ENCODE measurements at places on chromosomes 2 and 18.

GRCh38 chr2:233832869-233833311 is 21.4 kb downstream of the HJURP start:
- DNase-seq, result no peak

- no peak for DNase-seq
These were observed 426.3 kb downstream of the BCL11A start for GRCh38 chr2:60127191-60127590.

GRCh38 chr2:39156107-39156506 is 35.3 kb upstream of the SOS1 start:
- DNase-seq, result no peak

GRCh38 chr2:16167870-16168426 is 227.6 kb downstream of the MYCN start:
- DNase-seq, result no peak

GRCh38 chr18:59620381-59620780 is 76.8 kb downstream of the CCBE1 start:
- DNase-seq, result no peak

- DNase-seq, result no peak
These were observed 111.2 kb downstream of the BAZ2B start for GRCh38 chr2:159505196-159505595.

DNA sequence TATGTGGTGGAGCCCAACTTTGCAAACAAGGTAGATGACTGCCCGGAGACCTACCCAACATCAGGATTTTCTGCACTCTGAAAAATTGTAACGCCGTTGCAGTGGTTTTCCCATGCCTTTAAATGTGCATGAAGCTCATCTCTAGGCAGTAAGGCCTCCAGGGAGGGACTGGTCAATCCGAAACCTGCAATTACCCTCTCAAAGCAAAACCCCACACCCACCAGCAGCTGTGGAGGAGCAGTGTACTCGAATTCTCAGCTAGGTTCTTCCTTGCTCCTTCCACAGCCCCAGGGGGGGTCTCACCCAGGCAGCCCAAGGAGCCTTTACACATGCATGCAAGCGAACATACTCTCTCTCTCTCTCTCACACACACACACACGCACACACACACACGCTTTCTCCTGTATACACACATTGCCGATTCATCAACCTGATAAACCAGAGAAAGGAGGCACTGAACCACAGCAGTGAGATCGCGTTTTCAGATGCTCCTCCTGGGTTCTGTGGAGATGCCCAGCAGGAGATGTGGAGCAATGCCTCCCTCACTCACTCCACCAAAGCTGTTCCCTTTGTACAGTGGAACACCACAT is 109.2 kb downstream of the VIT start:
- no peak for DNase-seq

DNA sequence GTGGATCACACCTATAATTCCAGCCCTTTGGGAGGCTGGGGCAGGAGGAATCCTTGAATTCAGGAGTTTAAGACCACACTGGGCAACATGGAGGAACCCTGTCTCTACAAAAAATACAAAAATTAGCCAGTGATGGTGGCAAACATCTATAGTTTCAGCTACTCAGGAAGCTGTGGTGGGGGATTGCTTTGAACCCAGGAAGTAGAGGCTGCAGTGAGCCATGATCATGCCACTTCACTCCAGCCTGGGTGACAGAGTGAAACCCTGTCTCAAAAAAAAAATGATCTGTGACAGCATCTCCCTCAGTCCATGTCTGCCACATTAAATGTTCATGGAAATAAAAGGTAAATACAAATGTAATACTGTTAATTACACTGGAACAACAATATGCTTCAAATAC is 121.4 kb upstream of the COL5A2 start:
- DNase-seq, result no peak

GRCh38 chr2:85066006-85066740 is 67.0 kb upstream of the TCF7L1 start:
- DNase-seq, result no peak

DNA sequence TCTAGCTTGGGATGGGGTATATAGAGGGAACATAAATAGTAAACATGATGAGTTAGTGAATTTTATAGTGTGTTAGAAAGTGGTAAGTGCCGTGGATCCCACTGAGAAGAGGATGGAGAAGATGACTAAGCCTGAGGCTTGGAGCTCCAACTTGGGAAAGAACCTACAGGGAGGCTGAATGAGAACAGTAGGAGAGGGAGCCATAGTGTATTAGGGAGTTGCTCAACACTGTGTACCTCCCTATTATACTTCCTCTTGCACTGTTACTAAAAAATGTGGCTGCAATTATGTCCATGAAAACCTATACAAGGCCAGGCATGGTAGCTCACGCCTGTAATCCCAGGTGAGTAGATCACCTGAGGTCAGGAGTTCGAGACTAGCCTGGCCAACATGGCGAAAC is 2.9 kb upstream of the SLC19A3 start:
- no peak for DNase-seq

DNA sequence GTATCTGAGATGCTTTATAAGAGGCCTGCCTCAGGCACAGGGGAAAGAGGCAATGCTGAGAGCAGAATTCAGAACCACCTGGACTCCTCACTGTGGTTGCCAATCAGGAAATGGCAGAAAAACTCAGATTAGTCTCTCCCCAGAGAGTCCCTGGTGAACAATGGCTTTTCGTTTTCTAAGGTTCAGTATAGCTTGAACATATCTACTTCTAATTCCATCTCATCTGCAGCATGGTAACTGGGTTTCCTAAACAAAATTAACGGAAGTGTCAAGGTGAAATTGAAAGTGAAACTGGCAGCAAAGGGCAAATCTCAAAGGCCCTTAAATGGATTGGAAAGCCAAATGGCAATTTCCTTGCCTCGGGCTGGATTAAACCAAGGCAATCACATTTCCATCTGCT is 480.2 kb upstream of the ACVR2A start:
- DNase-seq, result no peak

DNA sequence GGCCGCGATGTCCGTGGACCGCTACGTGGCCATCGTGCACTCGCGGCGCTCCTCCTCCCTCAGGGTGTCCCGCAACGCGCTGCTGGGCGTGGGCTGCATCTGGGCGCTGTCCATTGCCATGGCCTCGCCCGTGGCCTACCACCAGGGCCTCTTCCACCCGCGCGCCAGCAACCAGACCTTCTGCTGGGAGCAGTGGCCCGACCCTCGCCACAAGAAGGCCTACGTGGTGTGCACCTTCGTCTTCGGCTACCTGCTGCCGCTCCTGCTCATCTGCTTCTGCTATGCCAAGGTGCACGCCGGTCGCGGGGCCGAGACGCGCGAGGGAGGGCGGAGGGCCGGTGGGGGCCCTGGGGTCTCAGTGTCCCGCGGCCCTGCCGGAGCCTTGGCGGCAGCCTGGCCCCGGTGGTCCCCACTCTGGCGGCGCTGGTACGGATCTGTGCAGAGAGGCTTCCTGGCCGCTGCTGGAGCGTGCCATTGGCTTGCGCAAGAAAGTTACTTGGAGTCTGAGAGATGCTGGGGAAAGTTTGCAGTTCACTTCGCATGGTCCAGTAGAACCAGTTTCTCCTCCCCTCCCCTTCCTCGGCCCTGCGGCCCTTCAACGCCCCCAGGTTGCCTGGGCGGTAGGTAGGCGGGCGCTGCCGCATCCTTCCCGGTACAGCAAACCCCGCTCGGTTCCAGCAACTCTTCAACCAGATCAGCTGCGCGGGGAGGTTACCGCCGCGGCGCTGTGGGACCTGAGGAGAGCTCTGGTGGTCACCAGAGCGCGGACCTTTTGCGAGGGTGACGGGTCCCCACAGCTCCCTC is 1.5 kb downstream of the GALR1 start:
- no peak for DNase-seq

DNA sequence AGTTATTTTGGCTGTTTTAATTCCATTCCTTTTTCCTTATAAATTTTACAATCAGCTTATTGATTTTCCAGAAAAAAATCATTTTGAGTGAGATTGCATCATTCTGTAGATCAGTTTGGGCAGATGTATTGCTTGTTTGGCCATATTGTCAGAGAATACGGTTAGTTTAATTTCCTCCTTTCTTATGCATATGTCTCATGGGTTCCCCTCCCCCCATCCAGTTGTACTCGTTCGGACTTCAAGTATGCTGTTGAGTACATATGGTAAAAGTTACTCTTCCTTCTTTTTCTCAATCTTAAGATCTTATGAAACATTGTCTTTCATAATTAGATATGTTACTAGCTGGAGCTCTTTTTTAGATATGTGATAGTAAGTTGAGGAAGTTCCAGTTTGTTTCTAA is 131.2 kb upstream of the TTC27 start:
- DNase-seq, result no peak

DNA sequence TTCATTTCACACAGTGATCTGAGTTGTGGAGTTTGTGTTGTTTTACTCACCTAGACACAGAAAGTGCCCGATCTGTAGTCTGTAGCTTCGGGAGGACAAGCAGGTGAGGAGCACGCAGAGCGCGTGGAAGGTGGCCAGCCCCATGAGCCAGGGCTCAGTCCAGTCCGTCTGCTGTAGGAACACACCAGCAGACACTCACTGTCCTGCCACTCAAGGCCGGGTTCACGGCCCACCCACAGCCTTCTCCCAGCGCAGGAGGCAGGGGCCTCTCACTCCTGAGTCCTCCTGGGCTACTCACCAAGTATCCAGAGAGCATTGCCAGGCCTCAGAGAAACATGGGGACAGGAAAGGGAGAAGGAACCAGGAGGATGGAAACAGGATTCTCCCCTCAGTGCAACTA is 1.7 kb downstream of the TMEM18 start:
- no peak for DNase-seq

DNA sequence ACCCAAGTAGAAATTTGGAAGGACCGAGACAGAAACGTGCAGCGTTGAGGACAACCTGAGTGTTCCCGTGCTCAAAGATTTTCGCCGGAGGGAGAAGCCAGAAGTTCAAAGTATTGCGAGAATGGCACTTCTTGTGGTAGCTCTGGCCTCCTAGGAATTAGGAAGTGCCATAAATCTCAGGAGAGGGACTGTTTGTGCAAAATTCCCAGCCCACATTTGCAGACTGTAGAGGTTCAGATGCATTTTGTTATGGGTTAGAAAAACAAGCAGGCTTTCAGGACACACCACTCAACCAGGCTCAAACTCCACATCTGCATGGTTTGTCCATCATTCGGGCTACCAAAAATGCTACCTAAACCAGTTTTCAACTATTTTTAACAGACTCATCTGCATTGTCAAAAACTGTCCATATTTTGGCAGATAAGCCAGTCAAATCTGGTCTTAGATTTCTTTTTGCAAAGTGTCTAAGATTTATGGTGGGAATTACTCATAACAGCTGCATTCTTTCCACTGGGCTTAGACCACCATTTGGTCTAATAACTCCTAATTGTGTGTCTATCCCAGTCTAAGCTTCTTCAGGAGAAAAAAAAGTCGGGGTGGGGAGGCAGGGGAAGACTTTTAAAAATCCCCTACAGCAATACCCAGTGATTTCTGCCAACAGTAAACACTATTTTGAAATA is 422.9 kb downstream of the ARHGAP15 start:
- DNase-seq, result no peak

GRCh38 chr18:77133835-77134496 is 1.4 kb upstream of the MBP start:
- DNase-seq, result no peak

DNA sequence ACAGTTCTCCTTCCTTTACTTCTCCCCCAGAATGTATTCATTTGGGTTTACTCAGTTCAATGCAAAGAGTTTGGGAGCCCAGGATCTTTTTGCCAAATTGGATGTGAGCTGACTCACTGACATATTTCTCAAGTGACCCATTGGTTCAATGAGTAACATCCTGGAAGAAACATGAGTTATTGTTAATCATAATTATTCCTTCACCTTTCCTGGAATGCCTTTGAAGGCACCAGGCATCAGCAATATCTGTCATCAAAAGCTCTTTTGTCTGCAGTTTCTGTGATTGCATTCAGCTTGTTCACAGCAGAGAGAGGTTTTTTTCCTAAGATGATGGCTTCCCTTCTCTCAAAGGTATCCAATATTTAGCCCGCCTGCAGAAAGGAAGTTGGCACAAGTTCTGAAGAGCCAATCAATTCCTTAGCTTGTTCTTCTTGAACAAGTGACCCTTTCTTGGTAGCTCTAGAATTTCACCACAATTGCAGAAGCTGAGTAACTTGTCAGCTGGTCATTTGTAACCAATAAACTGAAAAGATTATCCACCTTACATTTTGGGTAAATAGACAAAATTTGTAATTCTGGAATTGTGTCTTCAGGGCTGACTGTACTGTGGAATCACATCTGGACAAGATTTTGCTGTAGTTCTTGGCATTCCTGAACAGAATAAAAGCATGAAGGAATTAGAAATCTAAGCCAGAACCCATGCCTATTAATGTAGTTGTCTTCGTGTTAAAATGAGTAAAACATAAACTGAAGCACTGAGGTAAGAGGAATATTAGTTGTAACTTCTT is 72.2 kb upstream of the TMEM17 start:
- DNase-seq, result no peak

DNA sequence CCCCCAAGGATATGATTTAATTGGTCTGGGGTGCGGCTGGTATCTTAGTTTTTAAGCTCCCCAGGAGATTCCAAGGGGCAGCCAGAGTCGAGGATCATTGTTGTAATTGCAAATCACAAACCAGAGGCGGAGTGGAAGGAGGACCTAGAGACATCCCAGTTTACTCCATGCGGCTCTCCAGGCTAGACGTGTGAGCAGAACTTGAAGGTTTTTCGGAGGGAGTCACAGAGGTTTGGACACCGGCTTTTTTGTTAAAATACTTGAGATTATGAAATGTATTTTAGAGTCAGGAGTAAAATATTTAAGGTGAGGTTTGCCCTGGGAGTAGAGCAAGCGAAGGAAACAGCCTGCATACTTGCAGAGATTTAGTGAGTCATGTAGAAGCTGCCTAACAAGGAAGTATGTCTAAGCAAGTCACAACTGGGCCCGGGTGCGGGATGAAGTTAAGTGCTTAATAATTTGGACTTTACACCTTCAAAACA is 39.5 kb downstream of the TGOLN2 start:
- no peak for DNase-seq

GRCh38 chr2:42510608-42511243 is 16.9 kb upstream of the KCNG3 start:
- no peak for DNase-seq

- no peak for DNase-seq
These were observed 111.3 kb downstream of the ESCO1 start for GRCh38 chr18:21489119-21489750.

- DNase-seq, result no peak
These were observed 244.1 kb downstream of the MREG start for GRCh38 chr2:215769246-215769645.

GRCh38 chr2:165182029-165182428 is 21.8 kb downstream of the SCN3A start:
- DNase-seq, result no peak

GRCh38 chr2:186595219-186595618 is 5.4 kb downstream of the ITGAV start:
- no peak for DNase-seq

All from activated T-helper 1 cell treated with anti-CD3 and anti-CD28 coated beads, Interleukin-2, amount 50 U/mL, for 16 hours (primary cell).